ENCODE measurements at places on chromosomes 7 and 10.

DNA sequence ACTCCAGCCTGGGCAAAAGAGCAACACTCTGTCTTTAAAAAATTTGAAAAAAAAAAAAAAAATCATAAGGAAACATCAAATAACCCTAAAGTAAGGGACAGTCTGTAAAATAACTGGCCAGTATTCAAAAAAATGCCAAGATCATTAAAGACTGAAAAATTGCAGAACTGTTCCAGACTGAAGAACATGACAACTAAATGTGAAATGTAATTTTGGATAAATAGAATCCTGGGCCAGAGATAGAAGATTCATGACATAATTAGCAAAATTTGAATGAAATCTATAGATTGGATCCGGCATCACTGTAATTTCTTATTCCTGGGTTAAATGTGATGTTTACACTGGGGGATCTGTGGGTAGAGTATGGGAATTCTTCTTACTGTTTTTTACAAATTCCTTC lies 3.0 kb downstream of the PSPH start:
- DNase-seq: no peak

DNA sequence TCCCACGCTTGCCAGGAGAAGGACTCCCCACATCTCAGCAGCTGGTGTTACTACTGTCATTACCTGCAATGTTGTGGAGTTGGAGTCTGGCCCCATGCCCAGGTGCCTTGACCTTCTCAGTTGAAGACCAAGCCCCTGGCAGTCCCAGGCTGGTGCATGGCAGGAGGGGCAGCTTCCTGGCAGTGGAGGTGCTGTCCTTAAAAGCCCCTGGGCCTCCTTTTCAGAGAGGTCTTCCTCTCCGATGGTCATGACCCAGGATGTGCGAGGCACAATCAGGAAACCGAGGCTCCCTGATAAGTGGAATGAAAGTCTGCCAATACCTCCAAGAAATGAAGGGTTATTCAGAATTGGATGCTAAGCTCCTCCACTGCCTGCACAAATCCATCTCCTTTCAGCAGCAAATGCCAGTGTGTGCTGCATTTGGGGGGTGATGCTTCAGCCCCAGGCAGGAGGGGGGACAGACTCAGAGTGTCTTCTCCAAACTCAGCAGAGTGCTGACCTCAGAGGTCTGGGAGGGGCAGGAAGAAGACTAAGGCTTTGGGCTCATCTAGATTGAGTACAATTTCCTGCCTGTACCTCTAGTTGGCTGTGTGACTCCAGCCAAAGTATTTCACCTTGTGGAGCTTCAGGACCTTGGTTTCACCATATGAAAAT lies 97.0 kb upstream of the DDC start:
- DNase-seq: no peak

DNA sequence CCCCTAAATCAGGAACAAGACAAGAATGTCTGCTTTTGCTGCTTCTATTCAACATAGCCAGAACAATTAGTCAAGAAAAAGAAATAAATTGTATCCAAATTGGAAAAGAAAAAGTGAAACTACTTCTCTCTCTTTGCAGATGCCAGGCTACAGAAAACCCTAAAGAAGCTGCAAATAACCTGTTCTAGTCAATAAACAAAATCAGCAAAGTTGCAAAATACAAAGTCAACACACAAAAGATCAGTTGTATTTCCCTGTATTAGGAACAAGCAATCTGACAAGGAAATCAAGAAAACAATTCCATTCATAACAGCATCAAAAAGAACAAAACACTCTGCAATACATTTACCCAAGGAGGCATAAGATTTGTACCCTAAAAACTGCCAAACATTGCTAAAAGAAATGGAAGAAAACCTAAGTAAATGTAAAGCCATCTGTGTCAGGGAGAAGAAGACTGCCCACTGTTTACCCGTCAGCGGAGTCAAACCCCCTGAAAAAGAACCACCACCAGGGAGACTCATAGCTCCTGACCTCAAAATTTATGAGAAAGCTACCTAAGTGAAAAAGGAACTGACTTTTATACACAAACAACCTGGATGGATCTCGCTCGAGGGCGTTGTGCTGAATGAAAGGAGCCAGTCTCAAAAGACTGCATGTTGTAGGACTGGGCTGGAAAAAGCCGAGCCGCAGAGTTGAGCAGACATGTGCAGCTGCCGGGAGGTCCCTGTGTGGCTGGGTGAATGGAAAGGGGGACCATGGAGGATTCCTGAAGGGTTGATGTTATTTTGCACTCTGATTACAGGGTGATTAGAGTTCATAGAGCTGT lies 263.1 kb downstream of the MAD1L1 start:
- DNase-seq: no peak

GRCh38 chr7:92973974-92974373 lies 137.6 kb upstream of the CDK6 start:
- no peak for DNase-seq

GRCh38 chr7:66376264-66376945 lies 171.3 kb downstream of the TPST1 start:
- DNase-seq: no peak

DNA sequence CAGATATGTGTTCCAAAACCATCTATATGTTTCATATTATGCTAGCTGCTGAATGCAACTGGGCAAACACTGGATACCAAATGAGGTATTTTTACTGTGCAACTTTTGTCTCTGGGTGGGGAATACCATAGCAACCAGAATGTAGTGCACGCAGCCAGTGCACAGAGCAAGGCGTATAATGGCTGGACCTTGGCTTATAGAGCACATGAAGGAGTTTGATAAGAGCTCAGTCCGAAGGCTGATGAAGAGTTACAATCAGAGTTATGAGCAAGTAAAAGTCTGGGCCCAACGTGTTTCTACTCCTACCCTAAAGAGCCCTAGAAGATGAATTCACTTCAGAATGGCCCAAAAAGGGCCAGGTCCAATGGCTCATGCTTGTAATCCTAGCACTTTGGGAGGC lies 82.2 kb downstream of the MET start:
- DNase-seq: no peak

DNA sequence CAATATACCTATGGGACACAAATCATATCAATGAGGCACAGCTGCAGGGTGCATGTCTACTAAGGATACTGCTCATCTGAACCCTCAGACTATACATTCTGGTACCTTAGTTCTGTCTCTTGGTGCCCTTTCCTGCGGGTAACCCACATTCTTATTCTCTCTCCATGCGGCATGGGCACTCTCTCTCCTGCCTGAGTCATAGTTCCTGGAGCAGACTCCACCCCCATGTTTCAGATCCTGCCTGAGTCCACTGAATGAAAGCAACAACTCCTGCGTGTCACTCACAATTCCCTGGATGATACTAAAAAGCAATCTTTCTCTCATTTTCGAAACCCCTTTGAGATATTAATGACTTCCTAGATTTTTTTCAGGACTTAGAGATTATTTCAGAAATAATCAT lies 653.1 kb upstream of the C7orf33 start:
- DNase-seq: no peak

DNA sequence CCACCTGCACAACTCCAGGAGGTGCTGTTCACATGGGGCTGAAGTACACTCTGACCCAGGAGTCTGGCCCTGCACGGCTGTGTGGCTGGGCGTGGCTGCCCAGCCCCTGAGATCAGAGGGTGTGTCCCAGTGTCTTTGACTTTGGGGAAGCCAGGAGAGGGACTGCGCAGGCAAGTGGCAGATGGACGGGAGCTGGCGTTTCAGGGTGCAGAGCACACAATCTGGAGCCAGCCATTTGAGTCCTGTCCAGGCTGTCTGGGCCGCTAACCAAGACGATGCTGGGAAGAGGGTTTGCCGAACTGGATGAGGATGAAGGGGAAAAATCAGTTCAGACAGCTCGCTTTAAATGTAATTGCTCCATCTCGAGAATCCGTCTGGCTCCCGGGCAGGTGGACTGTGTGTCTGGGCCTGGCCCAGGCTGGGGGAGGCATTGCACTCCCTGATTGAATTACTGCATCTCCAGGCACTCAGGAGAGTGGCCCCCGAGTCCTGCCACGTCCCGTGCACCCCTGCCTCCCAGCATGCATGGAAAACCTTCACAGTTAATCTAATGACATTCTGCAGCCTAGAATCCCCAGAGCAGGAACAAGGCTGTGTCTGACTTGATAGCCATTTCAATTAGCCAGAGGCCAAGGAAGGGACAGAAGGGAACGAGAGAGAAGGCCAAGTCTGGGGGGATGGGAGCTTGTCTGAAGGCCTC lies 120.8 kb upstream of the NANOS1 start:
- no peak for DNase-seq

GRCh38 chr10:24272374-24272773 lies 63.4 kb downstream of the KIAA1217 start:
- no peak for DNase-seq

DNA sequence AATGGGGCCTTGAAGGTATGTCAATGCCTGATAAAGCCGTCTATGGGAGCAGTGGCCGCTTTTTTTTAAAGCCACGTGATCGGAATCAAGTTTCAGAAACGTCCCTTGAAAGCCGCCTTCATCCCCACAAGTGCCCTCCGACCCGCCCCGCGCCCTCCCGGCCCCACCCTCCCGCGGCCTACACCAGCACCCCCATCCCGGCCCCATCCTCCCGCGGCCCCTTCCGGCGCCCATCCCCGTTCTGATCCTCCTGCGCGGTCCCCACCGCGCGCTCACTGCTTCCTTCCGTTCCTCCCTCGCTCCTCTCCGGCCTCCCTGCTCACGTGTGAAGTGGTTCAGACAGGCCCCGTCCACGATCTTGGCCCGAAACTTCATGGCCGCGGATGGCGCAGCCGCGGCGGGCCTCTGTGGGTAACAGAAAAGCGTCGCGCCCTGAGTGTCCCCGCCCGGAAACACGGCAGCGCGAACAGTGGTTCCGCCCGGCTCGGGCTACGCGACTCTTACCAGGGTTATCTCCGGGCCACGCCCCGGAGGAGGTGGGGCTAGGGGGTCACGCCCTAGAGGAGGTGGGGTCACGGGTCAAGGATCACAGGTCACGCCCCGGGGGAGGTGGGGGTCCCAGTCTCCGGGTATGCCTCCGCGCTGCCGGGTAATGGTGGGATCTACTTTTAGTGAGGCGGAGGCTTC lies at the start of gene HUS1:
HUS1 (minus strand) TSS at position 471 of the 687 bp plus-strand sequence; CDS start at position 375, 96 bp downstream.
- peak; percentile 83 for DNase-seq

GRCh38 chr7:43308913-43309705 lies 196.7 kb downstream of the HECW1 start:
- DNase-seq: no peak

- DNase-seq: no peak
Observed at GRCh38 chr10:60714233-60714632, 64.0 kb upstream of the CDK1 start.

DNA sequence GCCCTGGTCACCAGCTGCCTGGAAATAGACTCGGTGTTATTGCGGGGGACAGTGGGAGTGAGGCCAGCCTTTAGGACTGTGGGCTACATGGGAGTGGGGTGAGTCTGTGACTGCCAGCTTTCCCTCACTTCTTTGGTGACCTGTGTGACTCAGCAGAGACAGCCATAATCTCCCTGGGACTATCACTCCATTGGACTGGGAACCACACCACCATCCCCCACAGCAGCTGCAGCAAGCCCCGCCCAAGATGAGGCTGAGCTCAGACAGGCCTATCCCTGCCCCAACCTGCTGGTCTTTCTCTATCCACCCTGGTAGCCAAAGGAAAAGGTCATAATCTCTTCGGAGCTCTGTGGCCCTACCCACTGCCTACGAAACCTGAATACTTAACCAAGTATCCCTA lies 263.2 kb downstream of the FZD1 start:
- DNase-seq: no peak

DNA sequence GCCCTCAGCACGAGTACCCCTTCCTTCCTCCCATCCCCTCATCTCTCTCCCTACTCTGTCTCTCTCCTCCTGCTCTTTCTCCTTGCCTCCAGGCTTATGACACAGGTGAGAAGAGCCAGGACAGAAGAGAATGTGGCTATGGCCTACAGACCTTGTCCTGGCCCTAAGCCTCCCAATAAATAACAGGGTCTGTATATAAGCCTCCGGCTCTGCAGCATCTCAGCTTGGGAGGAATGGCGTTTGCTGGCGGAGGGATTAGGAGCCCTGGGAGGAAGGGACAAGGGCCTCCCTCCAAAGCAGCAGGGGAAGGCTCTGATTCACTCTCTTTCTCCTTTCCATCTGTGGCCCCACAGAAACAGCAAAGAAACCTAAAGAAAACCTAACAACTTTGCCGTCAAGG lies 45.8 kb downstream of the COL13A1 start:
- no peak for DNase-seq

DNA sequence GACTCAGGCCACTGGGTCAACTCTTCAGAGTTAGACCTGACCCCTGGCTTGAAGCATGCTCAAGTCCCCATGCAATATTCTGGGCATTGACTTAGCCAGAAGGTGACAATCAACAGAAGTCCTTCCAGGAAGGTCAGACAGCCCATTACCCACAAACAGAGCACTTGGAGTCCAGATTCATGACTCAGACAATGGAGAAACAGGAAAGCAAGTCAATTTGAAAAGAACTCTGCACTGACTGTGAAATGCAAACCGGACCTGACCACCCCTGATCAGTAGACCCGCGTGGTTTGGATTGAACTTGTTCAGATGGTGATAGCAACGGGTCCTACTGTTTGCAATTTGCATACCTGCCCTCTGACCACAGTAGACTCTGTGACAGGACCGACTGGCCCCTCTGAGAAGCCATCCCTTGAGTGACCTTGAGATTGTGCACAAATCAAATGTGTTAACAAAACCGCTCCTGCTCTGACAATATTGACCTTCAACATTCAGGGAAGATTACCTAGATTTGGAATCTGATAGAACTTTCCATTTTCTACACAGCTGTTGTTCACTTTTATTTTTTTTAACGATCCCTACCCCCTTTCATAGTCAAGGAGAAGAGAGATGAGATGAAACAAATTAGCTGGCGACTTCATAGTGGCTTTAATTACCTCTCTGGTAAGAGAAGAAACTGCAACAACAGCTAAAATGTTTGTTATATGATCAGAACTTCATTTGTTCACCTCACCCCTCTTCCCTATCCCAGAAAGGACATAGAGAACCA lies 138.7 kb downstream of the NRP1 start:
- DNase-seq: no peak

- no peak for DNase-seq
Observed at GRCh38 chr7:134104166-134104565, 23.0 kb upstream of the LRGUK start.

DNA sequence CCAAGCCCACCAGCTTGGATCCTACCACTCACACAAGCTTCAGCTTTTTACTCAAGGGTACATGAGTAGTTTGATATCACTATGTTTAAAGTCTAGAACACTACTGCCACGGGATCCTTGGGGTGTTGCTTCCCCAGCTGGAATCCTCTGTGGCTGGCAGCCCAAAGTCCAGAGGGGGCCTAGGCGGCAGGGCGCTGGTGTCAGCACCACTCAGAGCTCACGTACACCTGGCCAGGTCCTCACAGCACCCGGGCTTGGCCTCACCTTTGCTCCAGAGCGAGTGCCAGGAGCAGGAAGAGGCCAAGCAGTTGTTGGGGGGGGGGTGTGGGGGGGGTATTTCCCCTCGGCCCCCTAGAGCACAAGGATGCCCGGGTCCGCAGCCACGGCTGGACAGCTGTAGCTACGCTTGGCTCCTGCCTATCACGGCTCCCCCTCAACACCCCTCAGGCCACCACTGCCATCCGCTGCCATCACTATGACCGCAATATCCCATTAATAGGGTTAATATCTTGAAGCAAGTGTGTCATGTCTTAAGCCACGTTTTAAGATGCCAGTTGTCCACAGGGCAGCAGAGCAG lies 17.0 kb downstream of the ZDHHC6 start:
- no peak for DNase-seq

GRCh38 chr7:151660141-151660540 lies 140.4 kb upstream of the RHEB start:
- DNase-seq: no peak

GRCh38 chr7:33762911-33763306 lies 142.4 kb upstream of the BMPER start:
- no peak for DNase-seq

GRCh38 chr10:75418293-75418692 lies 13.1 kb upstream of the LRMDA start:
- DNase-seq: no peak

- no peak for DNase-seq
Observed at GRCh38 chr7:84013616-84014240, 180.9 kb downstream of the SEMA3A start.
